ENCODE measurements at places on chromosomes 11 and 22.

- no peak for DNase-seq
Observed at GRCh38 chr22:26905076-26905475, 247.7 kb downstream of the MIAT start.

- peak; percentile 66 for DNase-seq
Observed at GRCh38 chr11:96341211-96342013, 1.6 kb downstream of the MAML2 start.

- no peak for DNase-seq
Observed at GRCh38 chr11:83751041-83751440, 464.9 kb upstream of the CCDC90B start.

DNA sequence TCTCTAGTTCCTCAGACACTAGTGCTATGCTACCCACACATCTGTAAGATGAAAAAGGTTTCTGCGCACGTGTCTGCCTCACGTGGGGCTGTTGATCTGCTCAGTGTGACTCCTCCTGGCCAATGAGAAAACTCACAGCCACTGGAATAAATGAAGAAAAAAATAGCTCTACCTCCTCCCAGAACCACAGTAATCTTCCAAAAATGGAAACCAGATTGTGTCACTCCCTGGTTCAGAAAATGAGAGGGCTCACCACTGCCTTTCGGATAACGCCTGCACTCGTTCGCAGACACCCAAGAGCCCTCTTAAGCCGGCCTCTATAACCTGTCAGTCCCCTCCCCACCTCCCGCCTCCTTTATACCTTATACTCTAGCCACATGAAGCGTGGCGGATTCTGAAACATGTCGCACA is 5.1 kb downstream of the APBB1 start:
- peak; percentile 55 for DNase-seq

DNA sequence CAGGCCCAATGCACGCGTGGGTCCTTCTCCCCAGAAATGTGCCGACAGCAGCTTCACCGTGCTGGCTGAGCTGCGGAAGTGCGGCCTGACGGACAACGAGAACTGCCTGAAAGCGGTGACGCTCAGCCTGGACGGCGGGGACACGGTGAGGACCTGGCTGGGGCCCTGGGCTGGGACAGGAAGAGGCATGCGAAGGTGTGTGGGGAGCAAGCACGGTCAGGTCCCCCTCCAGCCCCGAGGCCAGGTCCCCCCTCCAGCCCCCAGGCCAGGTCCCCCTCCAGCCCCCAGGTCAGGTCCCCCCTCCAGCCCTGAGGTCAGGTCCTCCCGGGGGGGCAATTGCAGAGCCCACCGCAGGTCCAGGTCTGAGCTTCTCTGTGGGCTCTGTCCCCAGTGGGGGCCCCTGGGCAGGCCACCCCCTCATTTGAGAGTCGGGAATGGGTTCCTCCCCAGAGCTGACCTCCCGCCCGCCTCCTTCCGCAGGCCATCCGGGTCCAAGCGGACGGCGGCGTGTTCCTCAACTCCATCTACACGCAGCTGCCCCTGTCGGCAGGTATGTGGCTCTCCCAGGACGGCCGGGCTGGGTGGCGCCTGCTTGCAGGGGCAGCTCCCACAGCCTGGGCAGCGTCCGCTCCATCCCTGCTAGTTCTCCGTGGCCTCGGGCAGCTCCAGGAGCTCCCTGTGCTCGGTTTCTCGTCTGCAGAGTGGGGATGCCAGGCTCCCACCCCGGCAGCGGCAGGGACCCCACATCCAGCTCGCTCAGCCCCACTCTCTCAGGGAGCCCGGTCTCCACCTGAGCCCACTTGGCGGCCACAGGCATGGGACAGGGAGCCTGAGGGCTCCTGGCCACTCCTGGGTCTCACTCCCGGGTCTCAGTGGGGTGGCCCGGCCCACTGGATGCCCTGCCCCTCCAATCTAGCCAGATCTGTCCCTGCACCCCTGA is 7.9 kb downstream of the MUC5B start:
- no peak for DNase-seq

DNA sequence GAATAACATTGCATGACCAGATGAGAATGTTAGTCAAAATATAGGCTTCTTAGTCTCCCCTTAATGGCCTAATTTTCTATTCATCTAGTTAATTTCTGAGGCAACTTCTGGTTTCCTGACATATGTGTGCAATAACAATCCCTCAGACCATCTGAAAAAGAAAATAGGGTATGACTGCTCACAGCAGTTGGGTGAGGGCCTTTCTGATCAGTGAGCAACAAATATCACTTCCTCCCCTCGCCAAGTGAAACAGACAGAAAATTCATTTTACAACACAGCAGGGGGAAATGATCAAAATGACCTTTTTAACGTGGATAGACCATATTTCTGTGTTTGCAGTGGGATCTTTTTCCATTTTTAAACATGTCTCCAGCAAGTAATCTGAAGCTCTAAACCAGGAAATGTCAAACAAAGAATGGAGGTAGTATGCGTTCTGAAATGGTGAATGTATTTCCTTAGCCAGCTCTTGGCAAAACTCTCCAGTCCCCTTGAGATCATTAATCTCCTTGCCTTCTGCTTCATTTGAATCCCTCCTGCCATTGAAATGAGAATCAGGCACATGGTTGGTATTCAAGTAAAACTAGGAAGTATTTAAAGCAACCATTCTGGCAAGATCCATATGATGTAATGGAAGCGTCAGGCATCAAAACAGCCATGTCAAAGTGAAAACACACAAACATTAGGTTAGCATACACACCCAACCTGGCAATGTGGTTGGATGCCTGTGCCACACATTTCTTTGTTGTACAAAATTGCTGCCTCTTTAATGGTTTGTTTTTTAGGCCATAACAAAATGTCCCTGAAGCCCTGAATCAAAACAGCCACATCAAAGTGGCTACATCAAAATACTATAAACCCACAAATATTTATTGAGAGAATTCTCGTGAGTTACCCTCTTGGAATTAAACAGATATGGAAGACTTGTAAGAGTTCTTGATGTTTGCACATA is 100.1 kb downstream of the SLC1A2 start:
- DNase-seq = no peak

GRCh38 chr11:334264-334994 is 13.8 kb upstream of the IFITM3 start:
- no peak for DNase-seq

DNA sequence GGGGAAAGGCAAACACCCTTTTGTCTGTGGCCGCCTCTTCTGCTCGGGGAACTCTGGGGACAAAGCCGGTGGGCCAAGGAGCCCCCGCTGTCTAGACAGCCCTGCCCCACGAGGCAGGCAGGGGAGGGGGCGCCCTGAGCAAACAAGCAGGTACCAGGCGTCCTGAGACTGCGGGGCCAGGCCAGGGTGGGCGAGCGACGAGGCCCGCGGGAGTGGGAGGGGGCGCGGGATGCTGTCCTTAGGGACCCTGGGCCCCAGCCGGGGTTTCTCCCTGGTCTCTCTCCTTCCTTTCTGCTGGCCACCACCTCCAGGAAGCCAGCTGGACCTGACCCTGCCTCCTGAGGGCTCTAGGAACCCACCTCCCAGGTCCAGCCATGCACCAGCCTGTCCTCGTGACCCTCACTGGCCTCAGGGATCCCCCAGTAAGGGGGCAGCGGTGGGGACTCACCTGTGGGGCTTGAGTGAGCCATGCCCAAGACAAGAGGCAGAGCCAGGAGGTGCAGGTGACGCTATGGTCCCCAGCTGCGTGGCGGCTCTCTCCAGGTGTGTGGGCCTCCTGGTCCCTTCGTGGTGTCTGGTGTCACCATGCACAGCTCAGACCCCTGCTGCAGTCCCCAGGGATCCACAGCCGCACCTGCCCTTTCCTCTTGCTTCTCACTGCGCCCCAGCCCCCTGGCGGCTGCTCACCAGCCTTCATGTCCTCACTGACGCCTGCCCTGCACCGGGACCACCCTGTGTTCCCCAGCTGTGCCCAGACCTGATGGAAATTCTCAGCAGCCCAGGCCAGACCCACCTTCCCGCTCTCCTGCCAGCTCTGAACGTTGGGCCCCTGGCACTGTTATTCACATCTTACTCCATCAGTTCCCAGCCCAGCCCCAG is 26.5 kb upstream of the MUC5AC start:
- no peak for DNase-seq

DNA sequence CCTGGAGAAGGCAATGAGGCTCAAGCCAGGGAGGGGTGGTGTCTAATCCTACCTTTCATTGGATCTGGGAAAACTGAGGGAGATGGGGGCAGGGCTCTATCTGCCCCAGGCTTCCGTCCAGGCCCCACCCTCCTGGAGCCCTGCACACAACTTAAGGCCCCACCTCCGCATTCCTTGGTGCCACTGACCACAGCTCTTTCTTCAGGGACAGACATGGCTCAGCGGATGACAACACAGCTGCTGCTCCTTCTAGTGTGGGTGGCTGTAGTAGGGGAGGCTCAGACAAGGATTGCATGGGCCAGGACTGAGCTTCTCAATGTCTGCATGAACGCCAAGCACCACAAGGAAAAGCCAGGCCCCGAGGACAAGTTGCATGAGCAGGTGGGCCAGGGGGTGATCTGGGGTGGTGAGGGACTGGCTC is at the start of gene FOLR1:
Gene FOLR1, plus strand, starts transcription at position 180 of the 421 bp plus-strand sequence. Its CDS starts 34 bp downstream, at position 214.
- no peak for DNase-seq

DNA sequence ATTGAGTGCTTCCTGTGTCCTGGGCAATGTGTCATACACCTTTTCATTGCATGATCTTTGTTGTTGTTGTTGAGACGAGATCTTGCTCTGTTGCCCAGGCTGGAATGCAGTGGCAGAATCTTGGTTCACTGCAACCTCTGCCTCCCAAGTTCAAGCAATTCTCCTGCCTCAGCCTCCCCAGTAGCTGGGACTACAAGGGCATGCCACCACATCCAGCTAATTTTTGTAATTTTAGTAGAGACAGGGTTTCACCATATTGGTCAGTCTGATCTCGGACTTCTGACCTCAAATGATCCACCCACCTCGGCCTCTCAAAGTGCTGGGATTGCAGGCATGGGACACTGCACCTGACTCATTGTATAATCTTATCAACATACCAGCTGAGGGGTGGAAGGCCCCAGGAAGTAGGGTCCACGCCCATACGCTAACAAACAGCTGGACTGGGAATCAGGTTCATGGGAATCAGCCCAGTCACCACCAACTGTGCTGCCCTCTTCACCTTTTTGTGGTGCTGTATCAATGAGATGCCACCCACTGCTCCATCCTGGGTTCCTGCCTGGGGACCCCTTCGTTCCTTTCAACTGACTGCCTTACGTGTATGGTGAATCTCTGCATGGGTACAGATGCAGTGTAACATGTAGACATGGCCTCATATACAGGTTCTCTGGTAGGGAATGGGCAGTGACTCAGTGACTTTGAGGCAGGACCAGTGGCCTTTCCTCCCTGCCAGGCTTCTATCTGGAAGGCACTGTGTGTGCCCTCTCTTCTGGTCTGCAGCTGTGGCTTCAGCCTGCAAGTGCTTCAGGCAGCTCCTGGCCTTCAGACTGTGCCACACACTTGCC is 32.5 kb upstream of the YWHAH start:
- no peak for DNase-seq

DNA sequence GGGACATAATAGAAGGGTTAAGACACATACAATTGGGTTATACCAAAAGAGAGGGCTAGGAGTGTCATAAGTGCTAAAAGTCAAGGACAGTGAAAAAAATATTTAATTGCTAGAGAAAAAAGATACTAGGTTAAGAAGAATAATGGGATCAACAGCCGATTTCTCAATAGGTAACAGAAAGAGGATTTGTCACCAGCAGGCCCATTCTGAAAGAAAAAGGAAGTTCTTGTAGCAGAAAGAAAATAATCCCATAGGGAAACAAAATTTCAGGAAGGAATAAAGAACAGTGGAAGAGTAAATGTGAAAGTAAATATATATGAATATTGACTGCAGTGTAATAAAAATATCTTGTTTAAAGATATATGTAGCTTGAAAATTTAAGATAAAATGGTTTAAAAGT is 43.3 kb upstream of the ADORA2A start:
- no peak for DNase-seq

DNA sequence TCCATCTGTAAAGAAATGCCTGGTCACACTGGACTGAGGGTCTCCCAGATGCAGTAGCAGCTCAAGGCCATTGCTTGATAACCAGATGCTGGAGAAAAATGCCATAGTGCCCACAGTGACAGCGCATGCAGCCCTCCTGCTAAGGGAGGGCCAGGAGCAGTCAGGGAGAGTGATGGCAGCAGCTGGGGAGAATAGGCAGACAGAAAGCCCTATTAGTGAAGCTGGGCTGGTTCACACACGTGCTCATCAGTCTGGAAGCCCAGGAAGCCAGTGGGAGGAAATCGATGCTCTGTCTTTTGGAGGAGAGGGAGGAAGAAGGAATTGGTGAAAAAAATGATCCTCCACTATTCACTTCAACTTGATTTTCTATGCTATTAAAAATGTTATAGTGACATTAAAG is 82.9 kb downstream of the OSBP2 start:
- no peak for DNase-seq

DNA sequence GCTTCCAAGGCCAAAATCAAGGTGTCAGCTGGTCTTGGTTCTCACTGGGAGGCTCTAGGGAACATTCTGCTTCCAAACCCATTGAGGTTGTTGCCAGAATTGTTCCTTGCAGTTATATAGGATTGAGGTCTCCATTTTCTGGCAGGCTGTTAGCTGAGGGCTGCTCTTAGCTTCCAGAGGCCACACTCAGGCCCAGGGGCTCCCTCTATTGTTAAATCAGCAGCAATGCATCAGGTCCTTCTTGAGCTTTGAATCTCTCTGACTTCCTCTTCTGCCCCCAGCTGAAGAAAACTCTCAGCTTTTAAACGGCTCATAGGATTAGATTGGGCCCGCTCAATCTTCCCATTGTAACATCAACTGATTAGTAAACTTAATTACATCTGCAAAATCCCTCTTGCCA is 39.3 kb upstream of the BSX start:
- peak; percentile 29 for DNase-seq

DNA sequence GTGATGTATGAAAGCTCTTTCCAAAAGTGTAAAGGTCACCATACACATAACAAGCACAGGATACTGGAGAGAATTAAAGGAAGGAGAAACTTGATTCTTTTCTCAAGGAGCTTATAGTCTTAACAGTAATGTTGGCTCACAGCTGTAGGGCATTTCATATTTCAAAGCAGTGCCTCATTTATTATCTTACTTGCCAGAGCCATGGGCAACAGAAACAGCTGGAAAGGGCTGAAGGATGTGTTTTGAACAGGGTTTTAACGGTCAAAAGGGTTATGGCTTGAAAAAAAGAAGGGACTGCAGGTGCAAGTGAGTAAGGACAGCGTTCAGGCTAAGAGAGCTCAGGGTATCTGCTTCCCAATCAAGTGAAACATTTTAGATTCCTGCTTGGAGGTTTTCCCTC is 2.7 kb upstream of the GRAMD1B start:
- DNase-seq = no peak

DNA sequence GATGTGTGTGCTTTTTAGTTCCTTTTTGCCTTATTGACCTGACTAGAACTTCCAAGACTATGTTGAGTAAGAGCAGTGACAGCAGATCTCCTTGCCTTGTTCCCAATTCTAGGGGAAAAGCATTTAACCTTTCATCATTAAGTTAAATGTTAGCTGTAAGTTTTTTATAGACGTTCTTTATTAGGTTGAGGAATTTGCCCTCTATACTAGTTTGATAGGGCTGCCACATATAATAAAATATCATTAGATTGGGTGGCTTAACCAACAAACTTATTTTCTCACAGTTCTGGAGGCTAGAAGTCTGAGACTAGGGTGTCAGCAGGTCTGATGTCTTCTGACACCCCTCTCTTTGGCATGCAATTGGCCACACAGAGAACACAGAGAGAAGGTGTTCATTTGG is 32.6 kb upstream of the B3GNT6 start:
- DNase-seq = no peak
